A673 (cell line): ENCODE measurements at places on chromosomes 7 and 10. TPM values are rescaled to one million over a fixed set of nuclear protein-coding genes. Genes with fewer than 3 reads are reported as not detected.
A peak's percentile ranks its signal among the peaks of the same experiment; 100 is the strongest.

ITIH5 gene
- total RNA-seq: not detected in 2 replicates

SLC26A5 gene
- not detected in 2 replicates for total RNA-seq

GRCh38 chr7:36784991-36785940 lies 61.0 kb upstream of the AOAH start:
- DNase-seq: peak; percentile 3
- no peak overlapping the region for H3K4me3 ChIP-seq
- peaks cover 2% of the 10 kb centered on the region for H3K27me3 ChIP-seq
- no peaks in the 10 kb centered on the region for H3K36me3 ChIP-seq
- no peak overlapping the region for H3K27ac ChIP-seq

GRCh38 chr10:71486484-71487114 lies 89.9 kb downstream of the CDH23 start:
- H3K27me3 ChIP-seq: no peaks in the 10 kb centered on the region
- DNase-seq: peak; percentile 30
- H3K36me3 ChIP-seq: no peaks in the 10 kb centered on the region
- no peak overlapping the region for H3K27ac ChIP-seq

- H3K27ac ChIP-seq: no peak overlapping the region
- no peak overlapping the region for H3K4me3 ChIP-seq
- no peak for DNase-seq
- no peaks in the 10 kb centered on the region for H3K4me1 ChIP-seq
- no peaks in the 10 kb centered on the region for H3K27me3 ChIP-seq
These were observed 470.1 kb upstream of the NRP1 start for GRCh38 chr10:33804584-33804983.
